ENCODE measurements at places on chromosomes 5 and 9. TPM values are rescaled to one million over a fixed set of nuclear protein-coding genes. Genes with fewer than 3 reads are reported as not detected.

CER1 gene
- total RNA-seq = not detected

FER gene
- 19.0 TPM for total RNA-seq

PCDHGB2 gene
- 5.4 TPM for total RNA-seq

JAK2 gene
- 11.4 TPM for total RNA-seq

SEC16A gene
- 40.8 TPM for total RNA-seq
